Stimulated activated CD4-positive, alpha-beta T cell treated with anti-CD3 and anti-CD28 coated beads, Interleukin-1b, Interleukin-23, amount 100 ng/mL, for 1 hour (primary cell): ENCODE measurements at places on chromosomes 1 and 21.

GRCh38 chr1:159132271-159132881 lies 39.0 kb upstream of the CADM3 start:
- DNase-seq, result peak; percentile 53

- DNase-seq, result no peak
Measured at GRCh38 chr1:64476251-64476952, 6.5 kb downstream of the CACHD1 start.

GRCh38 chr1:223631956-223632355 lies 33.5 kb downstream of the CAPN8 start:
- no peak for DNase-seq

GRCh38 chr1:116529681-116530080 lies 41.1 kb downstream of the CD58 start:
- DNase-seq, result no peak

- DNase-seq, result no peak
Measured at GRCh38 chr1:183807549-183808168, 2.7 kb downstream of the RGL1 start.

DNA sequence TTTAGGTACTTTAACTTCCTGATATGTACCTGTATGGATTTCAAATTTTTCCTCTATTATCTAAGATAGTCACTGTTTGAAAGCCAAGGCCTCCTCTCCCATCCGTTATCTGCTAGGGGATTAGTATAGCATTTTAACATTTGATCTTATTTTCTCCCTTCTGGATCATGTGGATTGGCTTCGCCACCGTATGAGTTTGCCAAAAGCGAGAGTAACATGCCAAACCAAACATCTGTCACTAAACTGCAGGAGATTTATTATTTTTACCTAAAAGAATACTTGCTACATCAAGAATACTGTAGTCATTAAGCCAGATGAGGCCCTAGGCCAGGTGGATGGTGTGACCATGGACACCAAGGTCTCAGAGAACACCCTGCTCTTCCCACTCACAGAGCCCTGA lies 28.5 kb upstream of the EEIG2 start:
- no peak for DNase-seq

DNA sequence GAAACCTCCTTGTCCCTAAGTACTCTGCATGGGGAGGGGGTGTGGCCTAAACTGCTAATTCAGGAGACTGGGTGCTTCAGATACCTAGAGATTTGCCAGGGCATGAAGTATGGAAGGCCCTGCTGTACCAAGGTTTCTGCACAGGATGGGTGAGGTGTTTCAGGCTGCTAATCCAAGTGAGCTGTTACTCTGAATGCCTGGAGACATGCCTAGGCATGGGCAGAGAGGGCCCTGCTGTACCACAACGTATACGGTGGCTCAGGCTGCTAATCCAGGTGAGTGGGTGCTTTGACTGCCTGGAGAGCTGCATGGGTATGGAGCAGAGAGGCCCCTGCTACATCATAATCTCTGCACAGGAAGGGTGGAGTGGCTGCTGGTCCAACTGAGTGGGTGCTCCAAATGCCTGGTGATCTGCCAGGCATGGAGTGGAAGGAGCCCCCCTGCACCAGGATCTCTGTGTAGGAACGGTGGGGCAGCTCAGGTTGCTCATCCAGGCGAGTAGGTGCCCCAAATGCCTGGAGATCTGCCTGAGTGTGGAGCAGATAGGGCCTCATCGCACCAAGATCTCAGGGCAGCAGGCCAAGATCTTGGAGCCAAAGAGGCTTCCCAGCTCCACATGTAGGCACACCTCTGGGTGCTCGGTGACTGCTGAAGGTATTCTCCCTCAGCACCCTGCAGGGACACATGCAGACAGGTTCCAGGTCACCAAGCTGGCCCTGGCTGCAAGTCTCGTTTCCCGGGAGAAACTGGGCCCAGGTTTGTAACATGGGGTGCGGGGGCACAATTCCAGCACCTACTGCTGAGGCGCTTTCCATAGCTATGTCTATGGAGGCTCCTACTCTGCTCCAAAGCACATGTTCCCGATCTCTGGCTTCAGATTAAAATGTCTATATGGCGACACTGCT lies 252.5 kb upstream of the PLXNA2 start:
- no peak for DNase-seq

DNA sequence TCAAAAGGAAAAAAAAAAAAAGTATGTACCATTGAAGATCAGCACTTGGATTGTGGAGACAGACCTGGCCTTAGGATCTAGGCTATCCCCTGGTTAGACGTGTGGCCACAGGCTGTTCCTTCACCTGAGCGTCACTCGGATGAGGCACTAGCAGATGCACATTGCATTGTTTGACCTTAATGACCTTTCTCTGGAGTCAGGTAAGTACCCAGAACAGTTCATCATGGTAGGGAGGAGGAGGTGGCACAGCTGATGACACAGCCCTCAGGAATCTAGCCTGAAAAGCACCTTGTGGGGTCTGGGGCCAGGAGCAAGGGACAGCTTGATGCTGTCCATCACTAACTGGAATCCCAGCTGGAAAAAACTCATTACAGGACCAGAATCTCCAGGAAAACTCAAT lies 21.2 kb downstream of the NECAP2 start:
- DNase-seq, result no peak

DNA sequence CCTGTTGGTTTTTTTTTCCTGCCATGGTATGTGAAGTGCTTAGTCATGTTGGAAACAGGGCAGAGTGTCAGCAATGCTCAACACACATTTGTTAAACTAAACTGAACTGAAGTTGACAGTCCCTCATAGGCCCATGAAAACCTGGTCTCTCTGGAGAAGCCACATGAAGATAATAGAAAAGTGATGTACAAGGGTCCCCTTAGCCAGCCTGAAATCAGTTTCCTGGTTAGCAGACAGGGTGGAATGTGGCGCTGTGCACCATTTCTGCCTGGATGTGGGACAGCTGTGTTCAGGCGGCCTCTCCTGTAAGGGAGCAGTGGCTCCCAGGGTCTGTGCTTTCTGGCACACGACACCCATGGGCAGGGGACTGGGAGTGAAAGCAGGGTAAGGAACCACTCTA lies 9.9 kb upstream of the CHI3L1 start:
- no peak for DNase-seq

DNA sequence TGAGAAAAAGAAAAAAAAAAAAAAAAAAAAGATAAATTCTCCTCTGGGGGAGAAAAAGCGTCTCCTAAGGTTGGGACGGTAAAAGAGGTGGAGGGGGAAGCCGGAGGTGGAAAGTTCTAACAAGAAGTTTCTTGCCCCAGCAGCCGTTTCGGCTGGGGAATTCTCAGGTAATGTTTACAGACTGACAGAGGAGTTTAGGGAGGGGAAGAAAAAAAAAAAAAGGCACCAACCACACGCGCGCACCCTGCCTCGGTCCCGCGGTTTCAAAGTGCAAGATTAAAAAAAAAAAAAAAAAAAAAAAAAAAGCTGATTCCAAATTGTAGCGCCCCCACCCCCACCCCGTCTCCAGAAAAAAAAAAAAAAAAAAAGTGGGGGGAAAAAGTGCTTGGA lies 504 bp downstream of the DHRS3 start:
- no peak for DNase-seq

GRCh38 chr1:164703960-164704411 lies 145.0 kb downstream of the PBX1 start:
- DNase-seq, result no peak

DNA sequence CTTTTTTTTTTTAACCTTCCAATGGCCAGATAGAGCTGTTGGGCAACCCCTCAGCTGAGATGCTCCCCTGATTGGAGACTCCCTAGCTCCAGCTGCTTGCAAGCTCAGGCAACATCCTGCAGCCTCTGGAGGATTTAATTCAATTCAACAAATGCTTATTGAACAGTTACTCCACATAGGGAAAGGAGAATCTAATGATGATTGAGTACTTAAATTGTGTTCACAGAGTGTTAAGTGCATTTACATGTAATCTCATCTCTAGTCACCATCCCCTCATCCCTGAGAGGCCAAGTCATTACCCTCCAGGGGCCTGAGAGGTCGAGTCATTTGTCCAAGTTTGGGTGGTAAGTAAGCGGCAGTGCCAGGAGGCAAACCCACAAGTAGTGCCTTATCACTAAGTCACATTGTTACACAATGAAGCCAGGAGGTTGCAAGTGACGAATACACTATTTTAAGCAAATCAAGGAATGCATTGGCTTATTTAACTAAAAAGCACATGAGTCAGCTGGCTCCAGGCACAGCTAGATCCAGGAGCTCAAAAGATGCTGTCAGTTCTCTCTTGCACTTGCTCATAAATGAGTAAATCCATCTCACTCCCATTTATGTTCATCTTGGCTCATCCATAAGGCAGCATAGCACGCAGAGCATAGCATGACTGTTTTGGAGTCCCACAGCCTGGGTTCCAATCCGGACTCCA lies 64.3 kb downstream of the OPTC start:
- no peak for DNase-seq

DNA sequence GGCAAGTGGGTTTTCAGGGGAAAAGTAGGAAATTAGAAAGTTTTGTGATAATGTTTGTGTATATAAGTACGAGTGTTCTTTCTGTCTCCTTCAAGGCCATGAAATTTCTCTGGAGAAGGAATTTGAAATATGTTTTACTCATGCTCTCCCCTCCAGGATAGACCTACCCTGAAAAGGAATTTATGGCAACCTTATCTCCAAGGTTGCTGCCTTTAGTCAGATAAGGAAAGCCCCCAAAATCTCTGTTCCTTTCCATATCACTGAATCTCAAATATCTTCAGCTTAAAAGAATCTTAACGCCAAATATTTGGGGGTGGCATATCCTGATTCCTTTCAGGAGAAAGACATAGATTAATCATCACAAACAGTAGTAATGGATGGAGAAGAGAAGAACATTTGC lies 499 bp upstream of the C4BPB start:
- DNase-seq, result no peak

- no peak for DNase-seq
Measured at GRCh38 chr21:15688809-15689208, 41.0 kb upstream of the USP25 start.

- no peak for DNase-seq
Measured at GRCh38 chr1:208105756-208106155, 138.4 kb downstream of the PLXNA2 start.

DNA sequence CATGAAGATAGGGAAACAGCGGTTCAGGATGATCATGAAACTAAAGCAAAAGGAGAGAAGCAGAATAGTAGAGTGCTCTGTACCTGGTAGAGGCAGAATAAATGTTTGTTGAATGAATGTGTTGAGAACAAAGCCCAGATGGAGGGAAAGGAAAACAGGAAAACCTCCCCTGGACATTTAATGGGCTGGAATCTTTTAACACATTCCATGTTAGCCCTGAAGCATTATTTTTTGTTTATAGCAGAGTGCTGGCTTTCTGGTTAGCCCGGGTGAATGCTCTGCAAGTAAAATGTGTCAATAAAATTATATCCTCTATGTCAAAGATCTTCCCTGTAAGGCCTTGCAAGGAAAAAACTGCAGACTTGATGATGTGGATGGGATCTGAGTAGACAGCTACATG lies 60.2 kb downstream of the ABCA4 start:
- no peak for DNase-seq

GRCh38 chr21:27130154-27130553 lies 163.3 kb upstream of the ADAMTS5 start:
- no peak for DNase-seq

GRCh38 chr1:43987159-43987902 lies 4.1 kb upstream of the CCDC24 start:
- DNase-seq, result no peak

DNA sequence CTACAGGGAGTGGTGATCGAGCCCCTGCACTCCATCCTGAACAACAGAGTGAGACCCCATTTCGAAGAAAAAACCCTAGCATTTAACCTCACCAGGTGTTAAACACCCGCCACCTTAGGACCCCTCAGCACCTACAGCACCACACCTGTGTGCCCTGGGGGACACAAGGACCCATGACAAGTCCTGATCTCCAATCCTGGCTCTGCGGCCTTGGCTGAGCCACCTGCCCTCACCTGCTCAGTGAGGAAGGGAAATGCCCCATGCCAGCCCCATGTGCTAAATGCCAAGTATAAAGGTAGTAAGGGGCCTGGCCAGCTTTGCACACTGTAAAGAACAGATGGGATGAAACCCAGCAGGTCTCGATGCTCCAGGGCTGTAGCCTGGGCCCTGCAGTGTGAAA lies 11.1 kb downstream of the MRTO4 start:
- DNase-seq, result no peak

DNA sequence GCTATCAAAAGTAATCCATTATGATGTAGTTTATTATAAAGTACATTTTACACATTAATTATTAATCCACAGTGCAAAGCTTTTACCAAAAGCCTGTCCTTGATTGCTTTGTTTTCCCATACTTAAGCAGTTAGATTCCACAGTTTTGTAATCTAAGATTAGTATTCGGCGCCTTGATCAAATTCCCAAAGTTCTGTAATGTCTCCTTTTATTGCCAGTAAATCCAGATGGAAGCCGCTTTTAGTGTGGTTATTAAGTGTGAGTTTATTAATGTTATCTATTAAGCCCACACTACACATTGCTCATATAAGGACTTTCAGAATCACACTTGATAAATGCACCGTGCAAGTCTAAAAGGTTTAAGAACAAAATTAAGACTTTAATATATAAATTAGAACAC lies 199.2 kb upstream of the PKN2 start:
- DNase-seq, result no peak

DNA sequence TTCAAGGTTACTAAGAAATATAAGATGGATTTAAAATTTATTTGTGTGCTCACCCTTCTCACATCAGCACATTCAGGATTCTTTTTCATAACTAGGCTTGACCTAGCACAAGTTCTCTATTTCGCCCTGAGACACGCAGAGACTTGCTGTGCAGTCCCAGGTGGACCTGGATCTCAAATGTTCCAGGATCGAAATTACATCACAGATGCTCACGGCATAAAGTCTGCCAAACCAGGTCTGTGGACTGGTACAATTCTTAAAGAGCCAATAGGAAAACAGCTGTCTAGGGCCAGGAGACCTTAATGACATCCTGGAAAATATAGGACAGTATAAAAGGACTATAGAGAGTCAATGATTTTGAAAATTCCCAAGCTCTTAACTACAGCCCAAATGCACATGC lies 2.2 kb downstream of the PGBD5 start:
- no peak for DNase-seq

DNA sequence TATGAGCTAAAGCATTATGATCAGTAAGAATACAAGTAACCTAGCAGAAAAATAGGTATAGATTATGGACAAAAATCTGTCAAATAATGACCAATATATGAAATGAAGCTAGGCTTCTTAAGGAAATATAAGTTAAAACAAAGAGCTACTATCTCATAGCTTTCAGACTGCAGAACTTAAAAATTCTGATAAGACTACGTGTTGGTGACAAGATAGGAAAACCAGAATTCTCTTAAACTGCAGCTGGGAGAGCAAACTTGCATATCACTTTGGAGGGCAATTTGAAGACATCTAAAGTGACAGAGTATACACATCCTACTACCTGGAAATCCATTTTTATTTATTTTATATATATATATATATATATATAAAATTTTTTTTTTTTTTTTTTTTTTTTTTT lies 65.5 kb downstream of the LTN1 start:
- no peak for DNase-seq

- no peak for DNase-seq
Measured at GRCh38 chr1:165659581-165659895, 28.5 kb downstream of the MGST3 start.

GRCh38 chr1:176903474-176903873 lies 261.0 kb downstream of the ASTN1 start:
- DNase-seq, result no peak

GRCh38 chr1:210418863-210419650 lies 90.4 kb downstream of the HHAT start:
- DNase-seq, result no peak
